ENCODE measurements at places on chromosomes 1 and 21.

- H3K27me3 ChIP-seq, result peaks cover 3% of the 10 kb centered on the region
- H3K4me3 ChIP-seq, result no peak overlapping the region
- H3K27ac ChIP-seq, result no peak overlapping the region
Measured at GRCh38 chr1:60894741-60895140, 187.6 kb upstream of the NFIA start.

DNA sequence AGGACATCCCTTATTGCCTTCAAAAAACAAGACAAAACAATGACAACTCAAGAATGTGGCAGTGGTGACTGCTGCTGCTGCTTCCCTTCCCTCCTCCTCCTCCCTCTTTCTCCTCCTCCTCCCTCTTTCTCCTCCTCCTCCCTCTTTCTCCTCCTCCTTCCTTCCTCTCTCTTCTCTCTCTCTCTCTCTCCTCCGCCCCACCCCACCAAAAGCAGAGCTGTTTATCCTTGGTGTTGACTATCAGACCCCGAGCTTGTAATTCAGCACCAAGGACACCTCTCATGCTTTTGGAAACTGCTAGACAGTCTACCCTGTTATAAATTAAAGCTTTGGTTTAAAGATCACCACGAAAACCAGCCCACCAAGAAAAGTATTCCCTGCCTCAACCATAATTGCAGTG is 72.4 kb upstream of the IFNAR2 start:
- no peak for DNase-seq
- H3K4me3 ChIP-seq, result no peak overlapping the region
- no peak overlapping the region for H3K27ac ChIP-seq
- no peaks in the 10 kb centered on the region for H3K36me3 ChIP-seq

- H3K27ac ChIP-seq, result no peak overlapping the region
- H3K27me3 ChIP-seq, result no peaks in the 10 kb centered on the region
- no peaks in the 10 kb centered on the region for H3K4me1 ChIP-seq
- no peaks in the 10 kb centered on the region for H3K36me3 ChIP-seq
Measured at GRCh38 chr21:19507682-19508260, 1104.2 kb upstream of the TMPRSS15 start.

- peak; percentile 24 for DNase-seq
- no peaks in the 10 kb centered on the region for H3K36me3 ChIP-seq
- H3K27me3 ChIP-seq, result peaks cover 77% of the 10 kb centered on the region
- no peak within 1 kb of the TSS for H3K27ac ChIP-seq
- H3K4me1 ChIP-seq, result peaks cover 6% of the 10 kb centered on the region
- H3K4me3 ChIP-seq, result no peak within 1 kb of the TSS
Measured at GRCh38 chr21:37916310-37917051, at the start of gene KCNJ6. Gene KCNJ6 (minus strand): TSS chr21:37916457. CDS start chr21:37840682, 75,775 bp downstream.

DNA sequence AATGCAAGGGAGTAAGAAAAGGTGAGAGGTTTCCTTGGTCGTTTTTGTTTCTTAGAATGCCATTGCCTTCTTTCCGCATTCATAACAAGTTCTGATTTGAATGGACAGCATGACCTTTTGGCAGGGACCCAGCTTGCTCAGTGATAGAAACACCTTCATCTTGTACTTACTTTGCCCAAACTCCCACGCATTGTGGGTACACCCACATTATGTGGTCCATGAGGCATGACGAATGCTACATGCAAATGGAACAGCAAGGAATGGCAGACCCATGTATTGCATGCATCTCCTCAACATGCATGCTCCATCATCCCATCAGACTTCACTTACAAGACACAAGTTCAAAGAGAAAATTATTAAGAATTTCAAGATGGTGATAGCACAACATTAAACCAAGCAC is 102.8 kb downstream of the CDC7 start:
- DNase-seq, result no peak
- no peaks in the 10 kb centered on the region for H3K27me3 ChIP-seq
- H3K27ac ChIP-seq, result no peak overlapping the region
- no peaks in the 10 kb centered on the region for H3K36me3 ChIP-seq
- no peak overlapping the region for H3K4me3 ChIP-seq

- no peaks in the 10 kb centered on the region for H3K27me3 ChIP-seq
- H3K4me1 ChIP-seq, result peaks cover 15% of the 10 kb centered on the region
- no peak overlapping the region for H3K4me3 ChIP-seq
- no peak overlapping the region for H3K27ac ChIP-seq
- DNase-seq, result no peak
Measured at GRCh38 chr1:185598332-185598731, 135.9 kb upstream of the HMCN1 start.

DNA sequence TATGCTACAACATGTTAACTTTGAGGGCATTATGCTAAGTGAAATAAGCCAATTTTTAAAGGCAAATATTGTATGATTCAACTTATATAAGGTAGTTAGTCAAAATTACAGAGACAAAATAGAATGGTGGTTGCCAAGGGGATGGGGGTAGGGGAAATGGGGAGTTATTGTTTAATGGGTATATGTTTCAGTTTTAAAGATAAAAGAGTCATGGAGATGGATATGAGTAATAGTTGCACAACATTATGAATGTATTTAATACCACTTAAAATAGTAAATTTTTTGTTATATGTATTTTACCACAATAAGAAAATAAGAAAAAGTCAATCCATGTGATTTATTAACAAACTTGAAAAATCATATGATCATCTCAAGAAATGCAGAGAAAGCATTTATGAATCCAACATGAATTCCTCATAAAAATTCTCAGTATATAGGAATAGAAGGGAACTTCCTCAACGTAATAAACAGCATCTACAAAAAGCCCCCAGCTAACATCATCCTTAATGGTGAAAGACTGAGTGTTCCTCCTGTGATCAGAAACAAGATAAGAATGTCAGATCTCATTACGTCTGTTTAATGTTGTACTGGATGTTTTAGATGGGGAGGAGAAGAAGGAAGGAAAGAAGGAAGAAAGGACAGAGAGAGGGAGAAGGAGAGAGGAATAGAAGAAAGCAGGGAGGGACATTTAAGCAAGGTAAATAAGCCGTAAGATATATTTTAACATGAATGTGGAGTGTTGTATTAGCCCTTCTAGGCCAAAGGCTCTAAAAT is 6.7 kb upstream of the TSEN15 start:
- no peak overlapping the region for H3K4me3 ChIP-seq
- no peak for DNase-seq
- H3K4me1 ChIP-seq, result no peaks in the 10 kb centered on the region
- peaks cover 62% of the 10 kb centered on the region for H3K27me3 ChIP-seq
- H3K36me3 ChIP-seq, result peaks cover 2% of the 10 kb centered on the region
- no peak overlapping the region for H3K27ac ChIP-seq

DNA sequence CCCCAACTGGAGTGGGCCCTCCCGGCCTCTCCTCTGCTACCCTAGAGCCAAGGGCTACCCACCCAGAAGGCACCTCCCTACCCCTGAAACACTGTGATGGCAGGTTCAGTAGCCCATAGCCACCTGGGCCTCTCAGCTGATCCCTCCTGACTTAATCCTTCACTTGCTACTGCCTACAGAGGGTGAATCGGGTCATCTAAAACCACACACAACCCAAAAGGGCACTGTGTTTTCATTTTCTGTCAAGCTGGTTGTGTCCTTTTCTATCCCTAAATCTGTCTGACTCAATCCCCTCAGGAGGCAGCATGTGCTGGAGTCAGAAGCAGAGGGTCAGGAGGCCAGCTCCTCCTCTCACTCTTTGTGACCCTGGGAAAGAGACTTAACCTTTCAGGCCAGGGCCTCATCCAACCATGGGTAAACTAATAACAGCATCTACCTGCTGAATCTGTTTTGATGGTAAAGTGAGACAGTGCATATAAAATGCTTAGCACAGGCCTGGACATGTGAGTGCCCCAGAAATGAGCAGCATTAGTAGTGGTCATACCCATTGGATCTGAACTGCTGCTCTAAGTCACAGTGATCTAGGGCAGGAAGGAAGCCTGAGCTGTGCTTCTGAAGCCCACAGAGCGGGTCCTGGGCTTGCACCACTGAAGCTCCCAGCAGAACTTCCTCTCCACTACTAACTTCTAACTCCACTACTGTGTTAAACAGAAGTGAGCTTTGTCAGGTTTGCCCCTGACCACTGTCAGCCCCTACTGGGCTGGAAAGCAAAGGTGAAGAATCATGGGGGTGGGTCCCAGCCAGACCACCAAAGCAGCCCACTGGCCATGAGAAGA is 11.0 kb downstream of the PMVK start:
- no peak overlapping the region for H3K27ac ChIP-seq
- H3K4me1 ChIP-seq, result peaks cover 2% of the 10 kb centered on the region
- H3K4me3 ChIP-seq, result no peak overlapping the region

DNA sequence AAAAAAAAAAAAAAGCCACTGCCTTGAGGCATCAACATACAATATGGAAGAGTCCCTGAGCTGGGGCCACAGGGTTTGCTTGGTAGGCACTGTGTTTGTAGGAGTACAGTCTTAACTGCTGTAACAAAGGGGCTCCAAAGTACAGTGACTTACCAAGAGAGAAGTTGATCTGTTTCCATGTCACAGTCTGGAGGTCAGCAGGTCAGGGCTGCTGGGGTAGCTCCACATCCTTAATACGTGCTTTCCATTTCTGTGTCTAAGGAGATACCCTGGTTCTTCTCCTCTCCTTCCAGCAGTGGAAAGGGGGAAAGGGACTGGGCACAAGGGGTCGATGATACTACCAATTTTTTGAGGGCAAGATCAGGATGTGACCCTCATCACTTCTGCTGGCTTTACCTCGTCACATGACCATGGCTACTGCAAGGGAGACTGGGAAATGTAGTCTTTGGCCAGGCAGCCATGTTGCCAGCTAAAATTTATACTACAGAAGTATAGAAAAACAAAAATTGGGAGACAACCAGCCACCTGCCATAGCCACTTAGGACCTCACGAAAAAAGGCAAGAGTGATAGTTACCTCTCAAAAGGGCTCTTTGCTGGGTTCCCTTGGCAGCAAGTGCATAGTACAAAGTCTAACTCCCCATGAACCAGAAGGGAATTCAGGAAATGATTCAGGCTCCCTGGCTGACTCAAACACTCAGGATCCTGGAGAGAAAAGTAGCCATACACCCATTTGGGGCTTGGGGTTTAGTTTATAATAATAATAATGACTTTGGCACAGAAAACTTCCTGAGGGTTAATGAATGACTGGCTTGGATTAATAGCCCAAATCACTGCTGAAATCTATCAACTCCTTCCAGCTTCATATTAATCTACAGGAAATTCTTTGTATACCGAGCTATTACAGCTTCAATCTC is 52.7 kb upstream of the ATP5PO start:
- no peaks in the 10 kb centered on the region for H3K27me3 ChIP-seq
- H3K4me3 ChIP-seq, result no peak overlapping the region
- peak overlapping the region; percentile 66 for H3K27ac ChIP-seq
- no peak for DNase-seq
- H3K4me1 ChIP-seq, result peaks cover 11% of the 10 kb centered on the region

GRCh38 chr1:33925586-33925985 is 61.7 kb downstream of the HMGB4 start:
- H3K27me3 ChIP-seq, result peaks cover 4% of the 10 kb centered on the region
- no peak overlapping the region for H3K4me3 ChIP-seq
- DNase-seq, result no peak
- no peaks in the 10 kb centered on the region for H3K4me1 ChIP-seq
- no peak overlapping the region for H3K27ac ChIP-seq
- H3K36me3 ChIP-seq, result no peaks in the 10 kb centered on the region

GRCh38 chr1:231108516-231109302 is 53.1 kb upstream of the TRIM67 start:
- H3K36me3 ChIP-seq, result no peaks in the 10 kb centered on the region
- DNase-seq, result no peak
- no peak overlapping the region for H3K27ac ChIP-seq
- no peak overlapping the region for H3K4me3 ChIP-seq

DNA sequence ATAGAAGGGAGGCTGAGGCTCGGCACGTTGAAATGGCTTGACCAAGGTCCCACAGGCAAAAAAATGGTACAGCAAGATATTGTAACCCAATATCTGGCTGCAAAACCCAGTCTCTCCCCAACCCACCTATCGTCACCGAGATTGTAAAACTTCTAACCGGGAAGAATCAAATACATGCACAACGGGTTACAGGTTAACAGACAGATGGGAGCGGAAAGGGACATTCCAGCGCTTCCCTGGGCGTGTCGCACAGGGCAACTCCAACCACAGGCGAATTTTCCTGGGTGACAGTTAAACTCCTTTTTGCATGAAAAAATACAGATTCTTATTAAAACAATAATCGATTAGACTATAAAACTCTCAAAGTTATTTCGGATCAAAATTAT is 31.8 kb upstream of the JUN start:
- DNase-seq, result no peak
- peak overlapping the region; percentile 78 for H3K27ac ChIP-seq
- no peaks in the 10 kb centered on the region for H3K27me3 ChIP-seq
- peak overlapping the region; percentile 79 for H3K4me3 ChIP-seq
- peaks cover 38% of the 10 kb centered on the region for H3K4me1 ChIP-seq
- no peaks in the 10 kb centered on the region for H3K36me3 ChIP-seq

DNA sequence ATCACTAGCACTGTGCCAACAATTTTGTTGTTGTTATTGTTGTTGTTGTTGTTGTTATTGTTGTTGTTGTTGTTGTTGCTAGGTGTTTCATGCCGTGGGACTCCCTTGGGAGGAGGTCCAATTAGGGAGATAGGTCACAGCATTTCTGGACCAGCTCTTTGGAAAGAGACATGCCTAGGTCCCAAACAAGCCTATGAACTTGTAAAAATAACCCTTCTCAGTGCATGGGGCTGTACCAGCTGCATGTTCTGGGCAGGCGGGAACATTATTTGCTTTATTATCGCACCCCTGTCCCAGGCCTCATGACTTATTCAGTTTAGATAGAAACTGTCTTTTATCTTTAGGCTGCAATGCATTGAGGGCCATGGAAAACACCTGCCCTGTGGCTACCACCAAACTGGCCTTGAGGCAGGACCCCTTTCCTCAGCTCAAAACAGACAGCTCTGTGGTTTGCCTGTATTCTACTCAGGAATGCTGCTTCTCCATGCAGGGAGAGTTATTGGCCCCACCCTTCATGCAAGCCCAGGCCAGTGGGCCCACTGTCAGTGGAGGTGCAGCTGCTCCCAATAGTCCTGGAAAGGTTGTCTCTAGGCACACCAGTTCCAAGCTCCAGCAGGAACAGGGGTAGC is 386.5 kb upstream of the BRINP3 start:
- H3K27me3 ChIP-seq, result no peaks in the 10 kb centered on the region
- DNase-seq, result no peak
- H3K4me1 ChIP-seq, result no peaks in the 10 kb centered on the region
- H3K4me3 ChIP-seq, result no peak overlapping the region

DNA sequence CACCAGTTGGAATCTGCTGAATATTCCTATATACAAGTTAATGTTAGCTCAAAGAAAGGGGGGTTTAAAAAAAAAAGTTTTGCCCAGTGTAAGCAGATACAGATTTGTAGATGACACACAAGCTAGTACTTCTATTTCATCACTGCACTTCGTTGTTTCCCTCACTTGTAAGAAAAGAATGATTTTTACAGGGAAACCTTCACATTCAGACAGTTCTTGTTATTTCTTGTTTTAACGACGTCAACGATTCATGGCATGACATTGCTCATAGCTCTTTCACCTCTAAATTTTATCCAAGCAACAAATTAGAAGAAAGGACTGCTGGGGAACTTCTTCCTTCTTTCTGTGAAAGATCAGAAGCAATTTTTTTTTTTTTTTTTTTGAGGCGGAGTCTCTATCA is 25.7 kb upstream of the C1orf105 start:
- no peak for DNase-seq
- H3K4me3 ChIP-seq, result peak overlapping the region; percentile 59
- H3K36me3 ChIP-seq, result peaks cover 4% of the 10 kb centered on the region
- H3K27me3 ChIP-seq, result no peaks in the 10 kb centered on the region
- peaks cover 82% of the 10 kb centered on the region for H3K4me1 ChIP-seq

Measured in activated naive CD8-positive, alpha-beta T cell treated with anti-CD3 and anti-CD28 coated beads for 36 hours (primary cell).